ENCODE measurements at places on chromosomes 7 and 10.

DNA sequence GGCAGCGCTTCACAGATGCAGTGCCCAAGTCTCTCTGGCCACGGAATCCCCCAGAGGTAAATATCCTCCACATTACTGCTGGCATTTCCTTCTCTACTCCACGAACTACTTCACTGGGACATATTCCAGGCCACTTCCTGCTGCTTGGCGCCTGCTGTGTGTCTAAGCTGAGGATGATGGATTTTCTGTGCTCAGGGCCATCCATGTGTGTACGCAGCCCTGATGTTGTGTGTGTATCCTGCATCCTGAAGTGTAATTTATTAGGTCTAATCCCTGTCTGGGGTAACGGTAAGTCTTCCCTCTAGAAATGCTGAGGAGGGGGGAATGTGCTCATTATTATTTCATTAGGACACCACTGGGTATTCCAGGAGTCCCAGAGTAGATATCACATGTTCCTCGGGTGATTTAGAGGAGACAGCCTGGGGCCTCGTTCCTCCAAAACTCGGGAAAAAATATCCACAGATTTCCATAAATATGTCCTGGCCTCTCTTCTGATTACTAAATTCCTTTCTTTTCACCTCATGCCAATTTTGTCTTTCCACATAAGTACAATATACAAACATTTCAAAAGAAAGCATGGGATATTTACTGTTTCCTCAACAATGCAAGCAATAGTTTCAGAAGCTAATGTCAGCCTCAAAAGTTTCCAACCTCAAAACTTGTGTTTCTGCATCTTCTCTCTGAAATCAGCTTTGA lies 25.5 kb upstream of the HABP2 start:
- DNase-seq: no peak

DNA sequence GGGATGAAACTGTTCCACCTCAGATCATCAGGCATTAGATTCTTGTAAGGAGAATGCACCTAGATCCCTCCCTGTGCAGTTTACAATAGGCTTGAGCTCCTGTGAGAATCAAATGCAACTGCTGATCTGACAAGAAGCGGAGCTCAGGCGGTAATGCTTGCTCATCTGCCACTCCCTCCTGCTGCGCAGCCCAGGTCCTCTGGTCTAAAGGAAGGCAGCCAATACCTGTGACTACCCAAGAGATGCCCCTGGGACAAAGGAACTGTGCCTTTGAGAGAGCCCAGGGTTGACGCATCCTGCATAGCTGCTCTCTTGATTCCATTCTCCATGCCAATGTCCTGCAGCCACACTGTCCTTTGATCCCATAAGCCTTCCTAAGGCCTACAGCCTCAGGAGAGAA lies 73.1 kb downstream of the ADCYAP1R1 start:
- no peak for DNase-seq

GRCh38 chr10:96703358-96703757 lies 17.0 kb downstream of the PIK3AP1 start:
- no peak for DNase-seq

DNA sequence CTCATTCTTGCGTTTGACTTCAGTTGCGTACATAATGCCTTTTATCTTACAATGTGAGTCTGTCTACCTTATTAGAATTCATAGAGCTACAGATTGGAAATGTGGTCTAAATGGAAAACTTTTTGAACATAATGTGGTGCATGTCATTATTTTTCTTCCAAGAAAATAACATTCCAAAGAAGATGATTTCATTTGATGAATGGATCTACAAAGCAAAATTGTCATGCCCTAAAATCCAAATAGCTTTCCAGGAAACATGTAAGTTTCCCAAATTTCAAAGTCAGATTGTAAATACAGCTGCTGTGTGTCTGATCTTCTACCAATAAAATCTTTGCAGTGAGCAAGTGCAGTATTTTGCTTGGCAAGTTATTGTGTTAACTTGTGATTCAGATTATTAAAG lies 101.8 kb upstream of the FZD8 start:
- DNase-seq: no peak

DNA sequence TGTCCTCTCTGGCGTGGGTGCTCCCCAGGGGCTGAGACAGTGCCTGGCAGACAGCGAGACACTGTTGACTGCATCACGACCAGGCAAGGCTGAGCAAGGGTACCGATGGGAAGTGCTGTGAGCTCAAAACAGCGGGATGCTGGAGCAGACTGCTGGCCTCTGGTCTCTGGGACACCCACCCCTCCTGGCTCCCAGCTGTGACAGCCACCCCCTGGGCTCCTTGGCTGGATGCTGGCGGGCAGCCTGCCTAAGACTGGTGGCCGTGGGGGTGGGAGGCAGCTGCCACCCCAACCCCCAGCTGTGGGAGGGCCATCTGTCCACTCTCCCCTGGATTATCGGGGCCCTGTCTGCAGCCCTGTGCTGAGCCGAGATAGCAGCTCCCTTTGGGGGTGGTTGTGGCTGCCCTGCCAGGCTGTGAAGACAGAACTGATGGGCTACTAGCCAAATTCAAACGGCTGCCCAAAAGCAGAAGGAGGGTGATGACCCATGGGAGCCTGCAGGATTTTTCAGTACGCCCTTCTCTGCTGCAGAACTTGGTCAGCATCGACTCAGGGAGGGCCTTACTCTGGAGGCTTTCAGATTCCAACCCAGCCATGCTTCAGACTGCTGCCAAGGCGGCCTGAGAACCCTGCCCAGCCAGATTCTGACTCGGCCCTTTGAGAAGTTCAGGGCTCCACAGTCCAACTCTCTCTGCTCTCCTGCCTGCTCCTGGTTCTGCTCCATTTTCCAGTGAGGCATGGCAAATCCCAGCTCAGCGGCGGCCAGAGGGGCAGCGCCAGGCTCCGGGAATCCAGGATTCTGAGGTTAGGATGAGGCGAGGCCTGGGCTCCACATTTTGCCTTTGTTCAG lies 125.3 kb downstream of the NEURL1 start:
- DNase-seq: no peak

- no peak for DNase-seq
These were observed 400.7 kb upstream of the MKI67 start for GRCh38 chr10:128526791-128527375.

GRCh38 chr10:84200537-84201243 lies 6.4 kb downstream of the CDHR1 start:
- no peak for DNase-seq

- DNase-seq: no peak
These were observed 1.0 kb downstream of the OSBPL3 start for GRCh38 chr7:24978843-24979469.

- no peak for DNase-seq
These were observed 4.6 kb downstream of the SPAM1 start for GRCh38 chr7:123929655-123930054.

DNA sequence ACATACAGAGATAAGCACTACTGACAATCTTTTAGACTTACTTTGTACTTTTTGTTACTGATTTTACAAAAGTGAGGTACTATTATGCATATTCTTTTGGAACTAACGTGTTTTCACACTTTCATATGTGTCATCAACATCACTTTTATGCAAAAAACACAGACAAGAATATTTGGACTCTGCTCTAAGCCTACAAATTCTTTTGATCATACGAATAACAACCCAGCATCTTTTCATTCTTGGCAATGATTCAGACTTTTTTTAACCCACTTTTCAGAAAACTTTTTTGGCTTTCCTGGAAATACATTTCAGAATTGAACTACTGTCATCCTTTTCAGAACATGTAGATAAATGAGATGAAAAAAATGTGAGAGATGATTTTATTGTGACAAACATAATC lies 30.2 kb downstream of the USP6NL start:
- DNase-seq: no peak

DNA sequence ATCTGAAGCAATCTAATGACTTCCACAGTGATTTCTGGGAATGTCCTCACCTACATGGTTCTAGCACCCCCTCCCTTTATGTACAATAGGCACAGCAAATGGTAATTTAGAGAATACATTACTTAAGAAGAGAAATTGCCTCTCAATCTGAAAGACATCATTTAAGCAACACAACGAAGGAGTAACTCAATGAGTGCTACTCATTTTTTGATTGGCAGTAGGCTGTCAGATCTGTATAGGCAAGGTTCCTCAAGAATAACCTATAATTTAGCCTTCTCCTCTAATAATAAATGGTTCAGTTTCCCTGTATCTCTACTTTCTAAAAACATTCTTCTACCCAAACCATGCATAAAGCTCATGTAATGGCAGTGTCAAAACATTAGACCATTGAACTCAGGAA lies 30.6 kb upstream of the SEMA3C start:
- no peak for DNase-seq

GRCh38 chr7:85061456-85061855 lies 125.4 kb downstream of the SEMA3D start:
- no peak for DNase-seq

DNA sequence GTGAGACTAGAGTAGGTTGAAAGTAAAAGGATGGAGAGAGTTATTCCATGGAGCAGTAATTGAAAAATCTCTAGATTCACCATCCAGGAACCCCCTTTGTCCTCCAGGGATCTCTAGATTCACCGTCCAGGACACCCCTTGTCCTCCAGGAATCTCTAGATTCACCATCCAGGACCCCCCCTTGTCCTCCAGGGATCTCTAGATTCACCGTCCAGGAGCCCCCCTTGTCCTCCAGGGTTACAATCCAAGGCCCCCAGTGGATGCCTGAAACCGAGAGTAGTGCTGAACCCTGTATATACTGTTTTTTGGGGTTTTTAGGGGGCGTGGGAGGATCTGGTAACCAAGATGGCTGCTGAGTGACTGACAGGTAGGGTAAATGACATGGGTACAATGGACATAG lies 38.3 kb upstream of the PPP2R2D start:
- no peak for DNase-seq

DNA sequence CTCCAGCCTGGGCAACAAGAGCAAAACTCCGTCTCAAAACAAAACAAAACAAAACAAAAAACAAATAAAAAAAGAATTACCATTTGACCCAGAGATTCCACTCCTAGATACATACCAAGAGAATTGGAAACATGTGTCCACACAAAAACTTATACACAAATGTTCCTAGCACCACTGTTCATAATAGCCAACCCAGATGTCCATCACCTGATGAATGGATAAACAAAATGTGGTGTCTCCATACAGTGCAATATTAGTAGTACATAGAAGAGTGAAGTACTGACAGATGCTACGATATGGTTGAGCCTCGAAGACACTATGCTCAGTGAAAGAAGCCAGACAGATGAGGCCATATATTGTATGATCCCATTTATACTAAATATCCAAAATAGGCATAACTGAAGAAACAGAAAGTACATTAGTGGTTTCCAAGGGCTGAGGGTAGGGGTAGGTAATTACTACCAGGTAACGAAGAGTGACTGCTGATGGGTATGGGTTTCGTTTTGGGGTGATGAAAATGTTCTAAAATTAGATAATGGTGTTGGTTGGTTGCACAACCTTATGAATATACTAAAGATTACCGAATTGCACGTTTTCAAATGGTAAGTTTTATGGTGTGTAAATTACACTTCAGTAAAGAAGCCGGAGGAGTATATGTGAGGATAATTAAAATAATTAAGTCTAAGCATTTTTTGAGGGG lies 20.0 kb downstream of the MYO1G start:
- DNase-seq: no peak

DNA sequence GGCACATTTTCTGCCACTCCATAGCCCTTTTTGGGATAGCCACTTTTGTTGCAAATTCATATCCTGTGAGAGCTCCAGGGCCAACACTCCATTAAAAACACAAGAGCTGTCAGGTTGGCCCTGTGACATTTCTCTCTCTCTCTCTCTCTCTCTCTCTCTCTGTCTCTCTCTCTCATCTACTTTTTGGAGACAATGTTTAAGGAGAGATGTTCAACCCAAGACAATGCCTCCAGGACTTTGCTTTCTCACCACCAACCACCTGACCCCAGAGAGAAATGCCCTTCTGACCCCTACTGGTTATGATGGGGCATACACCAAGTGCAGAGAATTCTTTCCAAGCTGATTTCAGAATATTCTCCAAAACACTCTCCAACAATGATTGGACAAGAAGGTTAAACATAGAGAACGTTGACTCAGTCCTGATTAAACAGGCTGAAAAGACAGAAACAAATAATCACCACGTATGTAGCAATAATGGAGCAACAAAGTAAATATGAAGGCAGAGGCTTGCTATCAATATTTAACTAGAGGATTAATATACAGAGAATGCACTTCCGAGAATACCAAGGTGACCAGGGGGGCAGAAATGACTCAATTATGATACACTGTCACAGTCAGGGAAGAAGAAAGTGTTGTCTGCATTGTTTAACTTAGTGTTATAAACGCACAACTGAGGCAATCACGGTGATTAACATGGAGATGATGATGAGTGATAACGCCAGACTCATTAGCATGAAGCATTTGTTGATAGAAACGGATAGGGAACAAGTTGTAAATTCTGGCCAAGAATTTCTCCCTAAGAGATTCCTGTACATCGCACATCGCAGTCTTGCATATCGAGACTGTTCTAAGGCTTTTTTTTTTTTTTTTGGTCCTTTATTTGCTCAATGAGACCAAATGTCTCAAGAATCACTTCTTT lies 178.5 kb downstream of the NRP1 start:
- no peak for DNase-seq

DNA sequence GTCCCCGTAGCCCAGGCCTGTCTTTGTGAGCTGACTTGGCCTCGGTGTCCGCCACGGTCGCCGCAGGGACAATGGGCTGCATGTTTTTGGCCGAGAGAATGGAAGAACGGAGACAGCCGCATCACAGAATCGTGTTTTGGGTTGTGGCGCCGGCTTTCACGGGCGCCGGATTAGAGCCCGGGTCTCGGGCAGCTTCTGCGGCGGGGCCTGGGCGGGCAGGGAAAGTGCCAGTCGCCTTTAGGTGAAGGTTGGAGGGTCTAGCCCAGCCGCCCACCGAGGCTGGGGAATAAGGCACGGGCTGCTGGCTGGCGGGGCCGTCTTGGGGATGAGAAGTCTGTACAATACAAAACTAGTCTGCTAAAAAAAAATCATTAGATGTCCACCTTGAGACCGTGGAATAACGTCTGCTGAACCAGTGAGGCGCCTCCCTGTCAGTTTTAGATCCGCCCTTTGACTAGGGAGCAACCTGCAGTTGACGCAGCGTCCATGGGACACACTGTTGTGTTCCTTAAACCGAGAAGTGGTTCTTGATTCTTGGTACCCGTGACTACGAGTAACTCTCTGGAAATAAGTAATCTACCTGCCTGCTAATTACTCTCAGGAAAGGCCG lies 577 bp downstream of the DNAJB9 start:
- no peak for DNase-seq

DNA sequence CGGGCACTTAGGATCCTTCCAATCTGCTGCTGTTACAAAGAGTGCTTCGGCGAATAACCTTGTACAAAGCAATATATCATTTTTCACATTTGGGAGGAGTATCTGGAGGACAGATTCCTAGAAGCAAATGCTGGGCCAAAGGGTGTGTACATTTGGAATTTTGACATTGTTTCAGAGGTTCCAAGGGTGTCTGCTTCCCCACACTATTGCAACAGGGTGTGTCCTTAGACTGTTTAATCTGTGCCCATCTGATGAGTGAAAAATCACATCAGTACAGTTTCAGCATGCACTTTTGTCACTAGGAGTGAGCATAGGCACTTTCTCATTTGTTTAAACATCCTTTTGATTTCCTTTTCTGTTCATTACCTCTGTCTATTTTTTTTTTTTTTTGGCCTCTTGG lies 8.6 kb upstream of the ELFN1 start:
- no peak for DNase-seq

DNA sequence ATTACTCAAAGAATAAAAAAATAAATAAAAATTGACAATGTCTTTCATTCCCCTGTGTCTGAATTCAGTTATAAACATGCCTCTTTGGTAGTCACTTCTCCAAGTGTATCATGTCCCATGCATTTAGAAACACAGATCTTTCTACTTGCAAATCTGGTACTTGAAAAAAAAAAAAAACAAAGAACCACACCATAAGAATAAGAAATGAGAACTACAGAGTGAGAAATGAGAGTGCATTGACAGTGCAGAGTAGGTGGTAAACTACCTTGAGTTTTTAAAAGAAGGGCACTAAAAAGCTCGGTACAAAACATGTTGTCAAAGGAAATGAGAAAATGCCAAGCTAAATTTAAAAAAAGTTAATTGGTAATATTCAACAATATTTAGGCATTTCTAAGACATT lies 123.0 kb downstream of the GPR85 start:
- DNase-seq: no peak

Data from neuronal stem cell (in vitro differentiated cells).